ENCODE measurements at places on chromosomes 1 and 21.
A peak's percentile ranks its signal among the peaks of the same experiment; 100 is the strongest.

DNA sequence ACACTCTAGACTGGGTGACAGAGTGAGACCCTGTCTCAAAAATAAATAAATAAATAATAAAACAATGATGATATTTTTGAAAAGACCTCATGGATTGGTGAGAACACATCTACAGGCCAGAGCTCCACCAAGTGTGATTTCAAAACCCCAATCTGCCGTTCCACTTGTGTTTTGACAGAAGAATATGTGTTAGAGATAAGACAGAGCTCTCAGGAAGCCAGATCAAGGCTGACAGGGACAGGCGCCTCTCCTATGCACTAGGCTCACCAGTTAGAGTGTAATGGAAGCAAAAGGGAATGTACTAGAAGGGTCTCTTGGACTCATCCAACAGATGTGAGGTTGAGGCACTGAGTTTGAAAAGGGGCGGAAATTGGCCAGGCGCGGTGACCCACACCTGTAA lies 110.7 kb upstream of the ERRFI1 start:
- no peak for DNase-seq

DNA sequence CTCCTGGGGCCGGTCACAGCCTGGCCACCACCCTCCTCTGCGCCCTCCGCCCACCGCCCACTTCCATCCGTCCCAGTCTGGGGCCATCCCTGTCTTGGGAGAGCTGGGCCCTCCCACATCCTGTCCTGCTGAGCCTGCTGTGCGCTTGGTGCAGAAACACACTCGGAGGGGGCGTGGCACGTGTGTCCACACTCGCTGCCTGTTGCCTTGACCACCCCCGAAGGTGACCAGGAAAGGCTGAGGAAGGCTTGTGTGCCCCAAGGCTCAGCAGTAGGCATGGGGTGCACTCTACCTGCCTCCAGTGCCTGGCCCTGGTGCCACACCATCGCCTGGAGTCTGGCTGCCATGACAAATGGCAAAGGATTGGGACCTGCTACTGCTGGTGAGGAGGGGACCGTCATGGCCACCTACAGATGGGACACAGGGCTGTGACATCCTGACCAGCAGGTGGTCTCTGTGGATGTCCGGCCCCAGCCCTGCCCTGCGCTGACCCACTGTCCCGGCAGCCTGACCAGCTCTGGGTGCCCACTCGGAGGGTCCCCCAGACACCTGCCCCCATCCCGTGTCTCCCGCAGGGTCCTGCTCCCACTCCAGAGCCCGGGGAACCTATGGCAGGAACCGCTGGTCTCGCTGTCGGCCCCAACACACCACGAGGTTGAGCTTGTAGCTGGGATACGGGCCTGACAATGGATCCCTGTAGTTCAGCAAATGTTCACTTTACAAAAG lies 23.2 kb upstream of the PTTG1IP start:
- DNase-seq: no peak

DNA sequence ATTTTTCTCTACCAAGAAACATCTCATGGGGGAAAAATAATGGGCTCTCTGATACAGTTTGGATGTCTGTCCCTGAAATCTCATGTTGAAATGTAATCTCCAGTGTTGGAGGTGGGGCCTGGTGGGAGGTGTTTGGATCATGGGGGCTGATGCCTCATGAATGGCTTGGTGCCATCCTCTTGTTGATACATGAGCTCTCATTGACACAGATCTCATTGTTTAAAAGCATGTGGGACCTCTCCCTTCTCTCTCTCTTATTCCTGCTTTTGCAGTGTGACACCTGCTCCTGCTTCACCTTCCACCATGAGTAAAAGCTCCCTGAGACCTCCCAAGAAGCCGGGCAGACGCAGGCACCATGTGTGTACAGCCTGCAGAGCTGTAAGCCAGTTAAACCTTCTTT lies 332.5 kb upstream of the NRIP1 start:
- no peak for DNase-seq

- DNase-seq: peak; percentile 33
These were observed 11.5 kb upstream of the COL16A1 start for GRCh38 chr1:31715087-31715872.

GRCh38 chr1:233256789-233257188 lies 38.7 kb downstream of the PCNX2 start:
- DNase-seq: no peak

DNA sequence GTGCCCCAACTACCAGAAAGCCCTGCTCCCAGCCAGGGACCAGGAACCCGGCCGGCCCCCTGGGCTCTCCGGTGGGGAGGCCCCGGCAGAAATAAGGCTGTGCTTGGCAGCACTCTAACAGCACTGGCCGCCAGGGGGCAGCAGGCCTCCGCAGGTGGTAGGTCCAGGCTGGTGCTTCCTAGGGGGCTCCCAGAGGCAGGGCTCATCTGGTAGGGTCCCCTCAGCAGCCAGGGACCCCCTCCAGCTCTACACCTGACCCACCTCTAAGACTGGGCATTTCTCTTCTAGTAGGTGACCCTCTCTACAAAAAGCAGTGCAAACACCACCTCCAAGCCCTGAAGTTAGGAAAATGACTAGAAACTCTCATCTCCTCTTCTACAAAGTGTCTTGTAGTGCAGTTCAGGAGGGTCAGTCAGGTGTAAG lies 85.6 kb downstream of the STUM start:
- DNase-seq: no peak

- no peak for DNase-seq
These were observed 2.0 kb upstream of the PERM1 start for GRCh38 chr1:983798-984475.

DNA sequence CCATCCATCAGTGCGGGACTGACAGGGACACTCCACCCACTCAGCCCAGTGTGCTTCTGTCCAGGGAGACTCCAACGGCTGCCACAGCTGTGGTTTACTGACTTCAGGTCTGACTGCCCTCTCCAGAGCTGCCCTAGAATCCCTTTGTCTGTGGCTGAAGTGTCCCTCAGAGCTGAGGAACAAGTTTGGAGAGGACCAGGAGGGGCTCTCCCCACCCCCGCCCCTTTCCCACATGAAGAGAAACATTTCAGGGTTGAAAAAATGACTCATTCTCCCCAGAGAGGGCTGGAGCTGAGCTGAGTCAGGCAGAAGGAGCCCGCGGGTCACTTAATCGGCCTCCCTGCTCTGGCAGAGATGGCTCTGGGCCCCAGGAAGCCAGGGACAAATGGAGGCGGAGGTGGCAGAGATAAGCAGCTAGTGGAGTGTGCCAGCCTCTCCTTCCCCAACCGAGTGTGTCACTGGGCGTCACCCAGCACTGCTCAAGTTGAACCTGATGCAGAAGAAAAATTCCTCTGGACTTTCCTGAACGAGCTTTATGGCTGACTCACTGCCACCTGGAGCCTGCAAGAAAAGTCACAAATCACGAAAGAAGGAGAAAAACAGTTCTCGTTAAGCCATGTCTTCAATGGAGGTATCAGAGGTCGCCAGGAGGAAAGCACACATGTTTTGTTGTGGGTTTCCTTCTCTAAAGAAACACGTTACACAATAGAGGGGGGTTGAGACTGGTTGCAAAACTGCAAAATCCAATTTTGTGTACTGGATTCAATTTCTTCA lies 34.3 kb upstream of the ECE1 start:
- DNase-seq: no peak

- DNase-seq: no peak
These were observed 6.7 kb downstream of the DR1 start for GRCh38 chr1:93352376-93352775.

DNA sequence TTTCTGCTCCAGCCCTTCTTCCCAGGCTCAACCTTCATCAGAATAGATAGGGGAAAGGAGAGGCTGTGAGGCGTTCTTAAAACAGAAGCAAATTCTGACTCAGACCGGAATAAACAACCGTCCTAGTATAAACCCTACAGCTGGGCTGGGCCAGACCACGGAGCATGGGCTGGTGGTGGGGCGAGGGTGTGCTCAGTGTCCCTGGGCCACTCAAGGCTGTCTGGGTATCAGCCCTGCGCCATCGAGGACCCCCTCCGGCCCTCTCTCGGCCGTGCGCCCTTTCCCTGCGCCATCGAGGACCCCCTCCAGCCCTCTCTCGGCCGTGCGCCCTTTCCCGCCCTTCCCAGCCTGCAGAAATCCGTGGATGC lies 36.0 kb downstream of the CAPN2 start:
- DNase-seq: no peak

- DNase-seq: no peak
These were observed 37.6 kb downstream of the MCOLN2 start for GRCh38 chr1:84959294-84959693.

DNA sequence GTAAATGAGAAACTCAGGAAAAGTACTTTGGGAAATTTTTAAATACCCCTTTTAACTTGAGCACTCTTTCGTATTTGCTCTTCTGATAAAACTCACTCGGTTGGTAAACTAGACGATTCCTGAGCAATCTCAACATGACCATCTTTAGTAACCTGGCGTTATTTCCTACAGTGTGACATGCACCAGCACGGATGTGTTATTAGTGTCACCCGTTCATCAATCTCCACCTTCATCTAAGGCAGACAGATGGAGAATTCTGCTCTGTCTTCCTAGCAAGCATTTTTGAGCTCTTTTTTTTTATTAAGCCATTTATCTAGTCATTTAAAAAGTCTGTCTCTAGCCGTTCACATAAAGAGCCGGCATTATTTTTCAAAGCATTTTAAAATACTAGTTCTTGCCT lies 155.2 kb downstream of the DISP1 start:
- no peak for DNase-seq

DNA sequence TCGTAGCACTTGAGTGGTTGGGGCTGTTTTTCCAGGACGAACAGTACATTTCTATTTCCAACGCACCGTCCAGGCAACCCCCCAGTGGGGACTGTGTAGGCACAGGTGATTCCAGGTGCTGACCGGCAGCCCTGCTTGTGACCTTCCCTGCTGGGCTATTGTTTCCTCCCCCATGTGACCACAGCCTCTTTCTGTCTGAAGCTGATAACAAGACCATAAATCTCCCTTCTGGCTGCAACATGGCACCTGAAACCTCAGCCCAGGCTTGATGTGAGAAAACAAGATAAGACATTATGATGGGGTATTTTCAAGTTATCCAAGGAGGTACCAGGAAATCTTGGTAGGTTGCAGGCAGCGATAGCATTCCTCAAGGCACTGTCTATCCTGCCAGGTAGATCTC lies 48.2 kb downstream of the HLX start:
- no peak for DNase-seq

DNA sequence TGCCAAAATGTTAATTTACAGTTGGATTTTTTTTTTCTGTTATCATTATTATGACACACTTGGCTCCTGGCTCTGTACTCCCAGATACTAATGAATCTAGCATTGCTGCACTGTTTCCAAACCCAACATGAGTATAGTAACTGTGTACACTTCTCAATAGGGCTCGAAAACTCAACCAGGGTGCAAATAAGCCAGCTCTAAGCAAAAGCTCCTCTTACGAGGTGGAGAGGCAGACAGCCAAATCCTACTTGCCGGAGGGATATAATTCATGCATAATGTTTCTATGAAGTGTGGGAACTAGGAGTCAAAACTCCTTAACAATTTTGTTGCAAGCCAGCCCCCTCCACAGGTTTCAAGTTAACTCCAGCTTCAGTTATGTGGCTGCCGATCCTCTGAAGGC lies 510.4 kb upstream of the ZP4 start:
- DNase-seq: no peak

DNA sequence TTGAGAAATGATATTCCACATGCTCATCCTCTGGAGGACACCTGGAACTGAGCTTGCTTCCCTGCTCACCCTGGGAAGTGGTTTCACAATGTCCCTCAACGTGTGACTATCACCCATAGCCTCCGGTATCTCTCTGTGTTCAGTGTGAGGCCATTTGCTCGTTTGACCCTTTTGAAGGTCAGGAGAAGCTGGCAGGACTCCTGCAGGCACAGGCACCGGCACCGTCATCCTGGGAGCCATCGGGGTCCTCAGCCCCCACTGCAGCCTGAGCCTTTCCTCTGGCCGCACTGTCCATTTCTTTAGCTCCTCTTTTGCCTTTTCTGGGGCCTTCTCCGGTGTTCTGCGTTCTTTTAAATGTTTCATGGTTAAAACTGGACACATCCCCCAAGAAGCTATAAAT lies 159.6 kb upstream of the COL6A1 start:
- DNase-seq: no peak

DNA sequence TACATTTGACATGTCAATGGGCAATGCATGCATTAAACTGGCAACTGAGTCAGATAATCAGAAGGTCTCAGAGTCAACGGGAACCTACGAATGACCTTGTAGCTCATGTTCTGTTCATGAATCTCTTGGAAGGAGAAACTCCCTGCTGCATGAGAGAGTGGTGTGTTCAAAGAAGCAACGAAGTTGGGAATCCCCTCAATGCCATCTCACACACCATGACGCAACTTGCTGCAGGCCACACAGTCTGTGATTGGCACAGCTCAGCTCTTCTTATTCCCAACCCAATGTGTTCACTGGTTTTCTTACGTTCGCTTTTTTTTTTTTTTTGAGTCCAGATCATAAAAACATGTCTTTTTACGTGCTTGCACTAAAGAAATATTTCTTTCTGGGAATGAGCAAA lies 53.5 kb upstream of the PRDM2 start:
- no peak for DNase-seq

All from NCI-H526 (cell line).